ENCODE measurements at places on chromosomes 6 and 20. TPM values are rescaled to one million over a fixed set of nuclear protein-coding genes. Genes with fewer than 3 reads are reported as not detected.

DNA sequence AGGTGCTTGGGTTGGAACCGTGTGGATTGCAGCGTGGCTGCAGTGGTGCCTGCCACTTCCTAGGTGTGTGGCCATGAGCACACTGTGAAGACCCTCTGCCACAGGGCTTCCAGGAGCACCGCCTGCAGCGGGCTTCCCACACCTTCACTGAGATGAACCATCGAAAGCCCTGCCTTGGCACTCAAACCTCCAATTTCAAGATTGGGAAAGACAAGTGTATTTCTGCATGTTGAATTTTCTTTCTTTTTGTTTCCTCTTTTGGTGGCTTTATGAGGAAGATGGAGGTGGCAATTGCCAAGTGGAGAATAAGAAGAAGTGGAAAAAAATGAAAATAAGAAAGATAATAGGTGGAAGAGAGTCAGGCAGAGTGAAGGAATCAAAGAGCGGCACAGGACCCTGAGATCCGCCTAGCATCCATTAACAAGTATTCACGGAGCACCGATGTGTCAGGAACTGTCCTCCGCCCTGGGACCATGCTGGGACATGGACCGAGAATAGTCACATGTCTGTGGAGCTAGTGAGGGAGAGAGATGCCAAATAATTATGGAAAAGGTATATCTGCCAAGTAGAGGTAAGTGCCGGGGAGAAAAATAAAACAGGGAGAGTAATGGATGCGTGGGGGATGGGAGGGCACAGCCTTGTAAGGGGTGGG lies 159.9 kb downstream of the BCAS1 start:
- H3K36me3 ChIP-seq, result peaks cover 8% of the 10 kb centered on the region
- no peak overlapping the region for H3K4me3 ChIP-seq
- no peak for DNase-seq
- peaks cover 2% of the 10 kb centered on the region for H3K27me3 ChIP-seq
- H3K4me1 ChIP-seq, result peaks cover 9% of the 10 kb centered on the region
- no peak overlapping the region for H3K27ac ChIP-seq

GRCh38 chr6:11323666-11324452 lies 91.4 kb upstream of the NEDD9 start:
- H3K27me3 ChIP-seq, result peaks cover 7% of the 10 kb centered on the region
- H3K4me1 ChIP-seq, result no peaks in the 10 kb centered on the region
- H3K36me3 ChIP-seq, result no peaks in the 10 kb centered on the region
- no peak for DNase-seq
- H3K27ac ChIP-seq, result no peak overlapping the region
- H3K4me3 ChIP-seq, result no peak overlapping the region

The MYMX gene
- 11.2 TPM for total RNA-seq

The GGTLC1 gene
- not detected for total RNA-seq

The NT5DC1 gene
- total RNA-seq, result 33.9 TPM

- no peaks in the 10 kb centered on the region for H3K4me1 ChIP-seq
- DNase-seq, result no peak
- peaks cover 4% of the 10 kb centered on the region for H3K36me3 ChIP-seq
- H3K27me3 ChIP-seq, result no peaks in the 10 kb centered on the region
- no peak overlapping the region for H3K27ac ChIP-seq
These were observed 42.7 kb upstream of the FAM210B start for GRCh38 chr20:56316051-56316450.

The DNMT3B gene
- total RNA-seq, result 77.9 TPM

GRCh38 chr6:87628881-87629280 lies 38.9 kb downstream of the ORC3 start:
- DNase-seq, result no peak
- no peaks in the 10 kb centered on the region for H3K4me1 ChIP-seq
- no peaks in the 10 kb centered on the region for H3K27me3 ChIP-seq
- no peaks in the 10 kb centered on the region for H3K36me3 ChIP-seq
- H3K4me3 ChIP-seq, result no peak overlapping the region

DNA sequence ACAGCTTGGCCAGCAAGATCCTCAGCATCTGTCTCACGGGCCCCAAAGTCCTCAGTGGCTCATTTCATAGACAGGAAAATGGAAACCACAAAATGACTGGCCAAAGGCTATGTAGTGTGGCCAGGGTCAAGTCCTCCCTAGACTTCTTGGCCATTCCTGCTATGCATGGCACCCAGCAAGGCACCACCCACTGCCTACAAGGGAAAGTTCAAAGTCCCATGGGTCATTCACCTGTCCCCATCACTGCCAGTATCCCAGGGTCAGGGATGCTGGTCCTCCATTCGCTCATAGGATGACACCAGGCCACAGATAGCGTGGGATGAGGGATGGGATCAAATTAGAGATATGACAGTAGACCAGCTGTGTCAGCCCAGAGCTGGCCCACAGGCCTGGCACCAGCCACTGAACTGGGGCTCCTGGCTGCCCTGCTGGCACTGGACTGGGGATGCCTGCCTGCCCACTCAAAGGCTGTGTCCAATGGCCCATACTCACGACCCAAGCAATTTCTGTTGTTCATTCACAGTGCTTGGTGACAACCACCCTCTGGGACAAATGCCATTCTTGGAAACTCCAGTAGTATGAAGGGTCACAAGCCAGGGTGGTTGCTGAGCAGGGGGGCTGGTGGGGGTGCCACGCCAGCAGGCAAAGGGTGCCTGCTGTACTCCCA lies 11.6 kb downstream of the ADISSP start:
- peaks cover 8% of the 10 kb centered on the region for H3K36me3 ChIP-seq
- DNase-seq, result no peak
- H3K4me1 ChIP-seq, result peaks cover 3% of the 10 kb centered on the region
- H3K4me3 ChIP-seq, result no peak overlapping the region
- H3K27ac ChIP-seq, result no peak overlapping the region

- no peak overlapping the region for H3K27ac ChIP-seq
- H3K36me3 ChIP-seq, result no peaks in the 10 kb centered on the region
- H3K4me3 ChIP-seq, result no peak overlapping the region
- peaks cover 3% of the 10 kb centered on the region for H3K4me1 ChIP-seq
These were observed 72.4 kb upstream of the BACH2 start for GRCh38 chr6:90369024-90369519.

- H3K36me3 ChIP-seq, result no peaks in the 10 kb centered on the region
These were observed 191.2 kb upstream of the PREP start for GRCh38 chr6:105593805-105594671.

DNA sequence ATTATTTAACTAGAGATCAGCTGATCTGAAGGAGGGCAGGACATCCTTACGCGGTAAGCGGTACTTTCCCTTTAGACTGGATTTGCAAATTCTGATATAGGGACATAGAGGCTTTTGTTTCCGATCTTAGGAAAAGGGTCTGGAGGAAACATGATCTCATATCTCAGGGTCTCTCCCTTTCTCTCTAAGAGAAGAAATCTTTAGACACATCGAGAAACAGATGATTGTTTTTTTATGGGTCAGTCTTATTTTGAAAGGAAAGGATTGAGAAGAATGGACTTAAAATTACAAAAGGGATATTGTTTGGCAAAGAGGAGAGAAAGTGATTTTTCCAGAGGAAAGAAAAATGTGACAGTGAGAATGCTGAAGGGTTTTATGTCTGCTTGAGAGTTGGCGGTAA lies 83.9 kb upstream of the OGFRL1 start:
- H3K36me3 ChIP-seq, result no peaks in the 10 kb centered on the region
- H3K4me3 ChIP-seq, result no peak overlapping the region
- no peak overlapping the region for H3K27ac ChIP-seq

DNA sequence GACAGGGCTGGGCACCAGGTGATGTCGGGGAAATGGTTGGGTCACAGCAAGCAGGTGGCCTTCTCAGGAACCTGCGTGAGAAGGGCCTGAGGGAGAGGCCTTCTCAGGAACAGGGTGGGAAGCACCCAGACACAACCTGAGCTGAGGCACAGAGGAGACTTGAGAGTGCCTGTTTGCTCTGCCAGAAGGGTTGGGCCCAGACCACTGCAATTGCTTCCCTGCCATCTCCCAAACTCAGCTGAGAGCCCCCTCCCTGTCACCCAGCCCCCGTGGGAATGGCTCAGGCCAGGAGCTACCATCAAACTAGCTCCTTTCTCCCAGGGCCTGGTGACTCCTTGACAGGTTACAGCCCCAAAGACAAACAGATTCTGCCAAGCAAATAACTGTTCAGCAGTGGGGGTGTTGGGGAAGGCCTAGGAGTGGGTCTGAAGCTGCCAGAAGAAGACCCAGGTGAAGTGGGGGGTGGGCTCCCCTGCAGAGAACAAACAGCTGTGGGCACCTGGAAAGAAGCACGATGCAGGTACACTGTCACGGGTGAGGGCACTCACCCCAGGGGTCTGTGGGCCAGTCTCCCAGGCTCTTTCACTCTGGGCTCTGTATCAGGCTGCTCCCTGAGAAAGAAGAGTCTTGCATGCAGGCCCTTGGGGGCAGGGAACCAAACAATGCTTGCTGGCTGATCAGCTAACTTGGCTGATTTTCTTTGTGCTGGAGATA lies 30.4 kb upstream of the SPDEF start:
- peaks cover 14% of the 10 kb centered on the region for H3K4me1 ChIP-seq
- H3K4me3 ChIP-seq, result no peak overlapping the region
- no peak for DNase-seq
- H3K27ac ChIP-seq, result peak overlapping the region; percentile 59
- peaks cover 4% of the 10 kb centered on the region for H3K36me3 ChIP-seq

The MAPK13 gene
- 6.6 TPM for total RNA-seq

All from endothelial cell (in vitro differentiated cells).